HFFc6 (cell line): ENCODE measurements at places on chromosomes 1 and 21. TPM values are rescaled to one million over a fixed set of nuclear protein-coding genes. Genes with fewer than 3 reads are reported as not detected.
A peak's percentile ranks its signal among the peaks of the same experiment; 100 is the strongest.

DNA sequence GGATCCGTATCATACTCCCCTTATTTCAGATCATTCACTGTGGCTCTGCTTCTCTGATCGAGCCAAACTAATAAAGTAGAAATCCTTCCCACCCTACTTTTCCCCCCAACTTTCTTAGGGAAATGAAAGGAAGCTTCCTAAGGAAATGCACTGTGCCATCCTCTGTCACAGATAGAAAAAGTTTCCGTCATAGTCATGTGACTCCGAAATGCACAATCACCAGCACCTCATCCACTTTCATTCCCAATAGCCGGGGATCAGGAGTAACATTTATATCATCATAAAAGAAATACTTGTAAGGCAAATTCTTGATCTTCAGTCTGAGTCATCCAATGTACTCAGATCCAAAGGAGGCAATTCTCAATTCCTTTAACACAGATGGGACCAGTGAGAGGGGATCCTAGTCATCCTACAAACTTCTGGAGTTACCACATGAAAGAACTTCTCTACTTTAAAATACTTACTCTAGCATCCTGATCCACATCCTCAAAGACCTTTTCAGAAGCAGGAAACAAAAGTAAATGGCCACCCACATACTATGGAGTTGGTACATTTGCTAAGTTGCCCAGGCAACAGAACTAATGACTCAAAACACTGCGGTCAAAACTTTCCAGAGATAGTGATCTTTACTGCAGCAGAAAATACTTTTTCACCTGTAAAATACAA lies 97.8 kb upstream of the ZC3H11B start:
- H3K4me1 ChIP-seq = no peaks in the 10 kb centered on the region
- H3K27ac ChIP-seq = no peak overlapping the region
- no peaks in the 10 kb centered on the region for H3K36me3 ChIP-seq
- no peak overlapping the region for H3K4me3 ChIP-seq
- DNase-seq = peak; percentile 0

DNA sequence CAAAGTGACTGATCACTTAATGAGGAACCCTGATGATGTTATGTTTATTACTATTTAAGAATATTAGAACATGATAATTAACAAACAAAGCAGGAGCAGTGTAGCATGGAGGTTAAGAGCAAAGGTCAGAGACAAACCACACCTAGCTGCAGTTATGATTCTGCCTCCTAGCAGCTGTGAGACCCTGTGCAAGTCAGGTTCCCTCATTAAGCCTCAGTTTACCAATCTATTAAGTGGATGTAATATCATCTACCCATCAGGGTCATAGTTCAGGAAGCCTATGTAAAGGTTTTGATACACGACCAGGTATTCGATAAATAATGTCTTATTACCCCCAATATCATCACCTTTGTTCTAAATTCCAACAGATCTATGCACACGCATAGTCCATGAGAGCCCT lies 32.0 kb downstream of the DUSP10 start:
- H3K4me1 ChIP-seq = peaks cover 69% of the 10 kb centered on the region
- peaks cover 54% of the 10 kb centered on the region for H3K36me3 ChIP-seq
- peaks cover 2% of the 10 kb centered on the region for H3K27me3 ChIP-seq

GRCh38 chr1:15714406-15715136 lies 21.5 kb upstream of the SLC25A34 start:
- H3K27ac ChIP-seq = peak overlapping the region; percentile 47
- peak; percentile 13 for DNase-seq
- peaks cover 4% of the 10 kb centered on the region; the same call in 1 of the 2 replicates for H3K27me3 ChIP-seq
- H3K36me3 ChIP-seq = peaks cover 4% of the 10 kb centered on the region; the same call in 1 of the 2 replicates
- H3K4me3 ChIP-seq = no peak overlapping the region

DNA sequence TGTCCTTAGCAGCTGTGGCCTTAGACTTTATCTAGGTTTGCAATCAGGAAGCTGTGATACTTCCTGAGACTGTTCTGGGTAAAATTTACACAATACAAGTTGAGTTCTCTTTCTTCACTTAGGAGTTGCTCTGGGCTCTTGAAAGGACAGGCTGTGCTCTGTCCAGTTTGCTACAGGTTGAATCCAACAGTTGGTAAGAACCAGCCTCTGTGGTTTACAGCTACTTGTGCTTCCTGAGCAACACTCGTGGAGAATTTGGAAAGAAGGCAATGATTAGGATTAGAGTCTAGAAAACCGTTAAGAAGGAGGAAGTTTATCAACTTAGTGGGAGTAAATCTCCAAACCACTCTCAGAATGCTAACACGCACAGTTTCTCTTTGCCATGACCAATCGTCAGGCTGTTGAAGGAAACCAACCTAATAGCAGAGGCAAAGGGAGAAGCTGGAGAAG lies 26.8 kb downstream of the GFI1 start:
- H3K4me1 ChIP-seq = peaks cover 13% of the 10 kb centered on the region
- DNase-seq = no peak
- H3K36me3 ChIP-seq = no peaks in the 10 kb centered on the region
- no peak overlapping the region for H3K4me3 ChIP-seq

OR6F1 gene
- total RNA-seq = not detected in 3 replicates
